NCI-H2171 (cell line): ENCODE measurements at places on chromosomes 2 and 18.

- DNase-seq: no peak
These were observed 6.7 kb upstream of the B3GNT7 start for GRCh38 chr2:231388725-231389346.

DNA sequence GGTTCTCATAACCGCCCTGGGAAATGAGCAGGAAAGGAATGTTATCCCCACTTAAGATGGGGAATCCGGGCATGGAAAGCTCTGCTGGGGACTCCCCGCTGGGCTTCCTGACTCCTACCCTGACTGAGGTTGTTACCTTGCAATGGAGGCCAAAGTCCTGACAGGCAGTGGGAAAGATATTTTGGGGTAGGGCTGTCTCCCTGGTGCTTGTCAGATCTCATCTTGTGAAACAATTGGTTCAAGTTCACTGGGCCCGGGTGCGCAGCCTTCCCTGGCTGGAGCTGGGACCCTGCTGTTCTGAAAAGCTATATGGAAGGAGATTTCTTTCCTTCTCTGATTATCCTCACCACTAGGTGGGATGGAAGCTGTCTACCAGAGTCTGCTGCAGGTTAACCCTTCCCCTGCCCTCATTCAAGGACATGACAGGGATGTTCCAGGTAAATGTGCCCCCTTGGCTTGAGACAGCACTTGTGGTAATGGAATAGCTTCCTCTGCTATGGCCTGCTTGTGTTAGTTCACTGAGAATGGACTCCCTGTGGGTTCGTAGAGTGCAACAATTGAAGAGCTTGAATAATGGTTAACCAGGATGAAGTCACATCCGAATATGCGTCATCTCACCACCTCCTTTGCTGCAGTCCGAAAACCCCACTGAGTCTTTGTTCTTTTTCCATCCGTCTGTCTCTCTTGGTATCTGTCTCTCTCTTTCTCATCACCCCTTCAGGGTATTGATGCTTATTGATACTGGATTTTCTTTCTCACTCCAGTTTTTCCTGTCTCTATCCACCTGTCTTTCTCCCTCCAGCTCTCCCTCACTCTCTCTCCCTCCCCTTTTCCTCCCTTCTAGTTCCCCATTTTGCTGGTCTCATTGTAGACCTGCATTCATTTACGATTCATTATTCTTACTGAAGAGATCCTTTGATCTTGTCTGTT lies 67.8 kb upstream of the EPAS1 start:
- no peak for DNase-seq

DNA sequence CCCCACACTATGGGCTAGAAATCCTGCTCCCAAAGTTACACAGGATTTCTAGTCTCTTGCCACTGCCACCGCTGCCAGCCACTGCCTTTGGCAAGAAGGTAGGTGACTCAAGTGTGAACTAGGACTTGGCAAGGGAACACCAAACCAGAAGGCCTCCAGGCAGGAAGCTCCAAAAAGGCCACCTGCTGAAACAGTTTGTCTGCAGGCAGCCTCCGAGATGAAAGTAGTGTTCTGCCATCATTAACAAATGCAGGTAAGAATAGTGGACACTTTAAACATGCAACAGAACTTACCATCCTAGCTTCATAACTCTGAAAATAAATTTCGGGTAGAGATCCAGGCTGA lies 3.9 kb downstream of the ANKRD44 start:
- DNase-seq: no peak

- no peak for DNase-seq
These were observed 103.1 kb downstream of the MCFD2 start for GRCh38 chr2:46812361-46813019.

GRCh38 chr2:11899264-11899818 lies 152.9 kb downstream of the LPIN1 start:
- DNase-seq: no peak

DNA sequence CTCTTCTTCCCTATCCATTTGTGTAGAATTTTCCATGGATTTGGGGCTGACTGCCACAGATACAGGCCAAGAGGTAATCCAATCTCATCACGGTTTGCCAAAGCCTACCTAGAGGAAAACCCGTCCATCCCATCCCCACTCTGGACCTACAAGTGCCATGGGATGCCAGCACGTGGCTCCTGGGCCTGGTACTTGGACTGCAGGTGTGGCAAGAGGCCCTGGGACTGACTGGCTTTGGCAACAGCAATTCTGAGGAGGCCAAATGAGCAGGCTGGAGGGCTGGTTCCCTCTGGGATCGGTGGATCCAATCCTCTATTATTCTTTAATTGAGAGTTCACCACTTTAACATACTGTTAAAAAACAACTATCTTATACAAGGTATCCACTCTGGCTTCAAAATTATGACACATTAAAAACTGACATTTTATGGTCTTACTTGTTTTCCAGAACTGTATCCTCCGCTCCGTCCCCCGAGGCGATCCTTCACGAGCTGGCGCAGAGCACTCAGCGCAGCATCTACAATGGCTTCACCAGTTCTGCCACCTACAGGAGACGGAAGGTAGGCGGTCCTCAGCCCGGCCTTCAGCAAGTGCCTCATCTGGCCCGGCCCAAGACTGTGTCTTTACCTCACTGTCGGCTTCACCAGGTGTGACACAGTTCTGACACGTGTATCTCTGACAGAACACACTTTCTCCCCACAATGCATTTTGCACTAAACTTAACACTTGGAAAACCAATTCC lies 19.8 kb downstream of the PDIA6 start:
- no peak for DNase-seq

- DNase-seq: no peak
These were observed 49.8 kb downstream of the CYB5A start for GRCh38 chr18:74241970-74242369.

DNA sequence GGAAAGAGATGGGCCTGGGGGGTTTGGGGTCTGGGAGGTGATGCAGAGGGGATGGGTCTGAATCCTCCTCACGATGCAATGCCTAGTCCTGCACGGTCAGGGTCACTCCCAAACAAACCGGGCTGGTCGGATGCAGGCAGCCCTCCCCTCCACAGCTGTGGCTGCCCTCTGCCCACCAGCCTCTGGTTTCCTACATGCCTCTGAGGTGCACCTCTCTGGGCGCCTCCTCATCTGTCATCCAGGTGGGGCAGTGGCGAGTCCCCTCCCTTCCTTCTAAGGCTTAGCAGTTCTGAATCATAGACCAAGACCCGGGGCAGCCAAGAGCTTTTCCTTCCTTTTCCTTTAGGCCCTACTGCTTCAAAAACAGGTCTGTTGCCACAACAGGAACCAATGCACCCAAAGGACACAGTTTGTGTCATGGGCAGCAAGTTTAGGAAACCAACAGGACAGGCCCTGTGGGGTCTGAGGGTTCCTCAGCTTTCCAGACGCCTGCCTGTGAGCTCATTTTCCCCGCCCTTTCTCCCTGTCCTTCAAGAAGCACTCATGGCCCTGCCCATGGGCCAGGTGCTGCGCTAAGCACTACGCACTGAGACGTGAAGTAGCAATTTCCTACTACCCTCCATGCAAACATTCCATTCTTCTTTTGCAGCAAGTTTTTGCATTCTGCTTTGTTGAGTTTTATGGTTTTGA lies 6.5 kb upstream of the MAL start:
- no peak for DNase-seq

DNA sequence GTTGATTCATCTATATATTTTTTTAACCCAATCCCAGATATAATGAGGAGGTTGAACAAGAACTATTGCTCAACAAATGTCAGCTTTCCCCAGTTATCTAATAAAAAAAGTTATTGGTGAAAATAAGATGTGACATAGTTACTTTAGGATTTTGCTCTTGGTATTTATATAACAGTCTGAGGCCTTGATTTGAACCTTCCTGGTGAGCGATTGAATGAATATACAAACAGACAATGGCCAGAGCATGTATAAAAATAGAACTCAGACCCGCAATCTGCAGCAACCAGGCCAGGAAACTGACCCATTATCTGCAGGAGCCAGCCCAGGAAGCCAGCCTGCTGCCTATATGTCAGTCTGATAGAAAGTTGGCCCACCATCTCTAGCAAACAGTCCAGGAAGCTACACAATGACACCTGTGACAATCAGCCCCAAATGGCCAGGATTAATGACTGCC lies 81.6 kb downstream of the HS6ST1 start:
- DNase-seq: no peak

GRCh38 chr18:72114801-72115594 lies 429.1 kb downstream of the CBLN2 start:
- DNase-seq: no peak

- no peak for DNase-seq
These were observed 116.5 kb upstream of the MCFD2 start for GRCh38 chr2:47031909-47032668.

- no peak for DNase-seq
These were observed 494.2 kb upstream of the SPHKAP start for GRCh38 chr2:228675646-228676045.

DNA sequence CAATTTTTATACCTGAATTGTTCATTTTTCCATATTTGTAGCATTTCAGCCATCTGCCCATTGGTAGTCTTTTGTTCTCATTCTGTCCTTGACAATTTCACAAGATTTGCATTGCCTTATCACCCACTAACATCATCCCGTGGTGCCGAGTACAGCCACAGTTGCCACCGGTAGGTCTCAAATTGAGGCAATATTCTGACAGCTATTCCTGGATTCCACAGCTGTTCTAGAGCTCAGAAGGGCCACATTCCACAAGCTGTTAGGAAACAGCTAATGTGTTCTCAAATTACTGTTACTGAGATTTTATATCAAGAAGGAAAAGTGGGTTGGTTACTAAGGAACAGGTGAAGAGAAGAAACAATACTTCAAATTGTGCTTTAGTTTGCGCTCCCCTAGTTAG lies 178.8 kb downstream of the RPRM start:
- peak; percentile 76 for DNase-seq

DNA sequence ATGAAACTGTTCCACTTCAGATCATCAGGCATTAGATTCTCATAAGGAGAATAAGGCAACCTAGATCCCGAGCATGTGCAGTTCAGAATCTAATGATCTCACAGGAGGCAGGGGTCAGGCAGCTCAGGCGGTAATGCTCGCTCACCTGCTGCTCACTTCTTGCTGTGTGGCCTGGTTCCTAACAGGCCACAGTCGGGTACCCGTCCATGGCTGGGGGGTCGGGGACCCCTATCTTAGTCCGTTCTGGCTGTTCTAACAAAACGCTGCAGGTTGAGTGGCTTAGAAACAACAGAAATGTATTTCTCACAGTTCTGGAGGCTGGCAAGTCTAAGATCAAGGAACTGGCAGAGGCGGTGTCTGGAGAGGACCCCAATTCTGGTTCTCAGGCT lies 79.2 kb downstream of the ASB1 start:
- DNase-seq: no peak

DNA sequence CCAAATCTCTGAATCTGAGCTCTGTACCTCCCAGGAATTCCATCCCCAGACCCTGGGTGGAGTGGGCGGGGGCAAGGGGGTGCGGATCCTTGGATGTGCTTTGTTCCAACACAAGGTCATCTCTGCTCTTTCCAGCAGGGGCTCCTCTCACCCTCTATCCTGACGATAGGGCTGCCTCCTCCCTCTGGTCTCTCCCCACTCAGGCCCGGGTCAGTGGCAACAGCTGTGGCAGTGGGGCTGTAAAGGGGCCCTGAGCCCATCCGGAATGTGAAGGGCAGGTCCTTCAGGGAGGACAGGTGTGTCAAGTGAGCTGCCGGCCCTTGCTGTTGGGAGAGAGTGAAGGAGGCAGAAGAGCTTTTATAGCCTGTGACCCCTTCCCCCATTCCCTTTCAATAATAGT lies 167.8 kb downstream of the CELF4 start:
- DNase-seq: no peak

- no peak for DNase-seq
These were observed 28.3 kb upstream of the ITGB6 start for GRCh38 chr2:160228141-160228917.

GRCh38 chr2:38494394-38494793 lies 108.3 kb downstream of the HNRNPLL start:
- DNase-seq: peak; percentile 10

- no peak for DNase-seq
These were observed 910.4 kb upstream of the GYPC start for GRCh38 chr2:125745514-125745913.

- DNase-seq: no peak
These were observed 34.3 kb upstream of the LGALSL start for GRCh38 chr2:64419596-64420165.

GRCh38 chr2:97645112-97645694 lies 659 bp upstream of the COX5B start:
- no peak for DNase-seq

- DNase-seq: no peak
These were observed 585.0 kb upstream of the VRK2 start for GRCh38 chr2:57461624-57462023.

DNA sequence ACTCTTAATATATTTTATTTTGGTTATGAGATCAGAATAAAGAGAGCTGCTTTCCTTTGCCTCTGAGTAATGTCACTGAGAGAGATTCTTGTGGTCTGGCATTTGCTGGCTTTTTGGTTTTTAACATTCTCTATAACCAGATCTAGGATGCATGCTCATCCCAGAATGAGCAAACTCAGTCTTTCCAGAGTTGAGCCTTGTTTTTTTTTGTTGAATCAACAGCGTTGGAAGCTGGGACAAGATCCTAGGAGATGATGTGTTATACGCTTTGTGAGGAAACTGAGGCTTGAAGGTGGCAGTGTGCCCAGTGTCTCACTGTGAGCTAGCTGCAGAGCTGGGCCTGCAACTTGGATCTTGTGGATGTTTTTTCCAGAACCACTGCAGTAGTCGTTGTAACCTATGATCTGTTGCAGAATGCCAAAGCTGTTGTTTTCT lies 19.5 kb downstream of the MYO1B start:
- DNase-seq: no peak

GRCh38 chr2:21415234-21415633 lies 291.5 kb downstream of the TDRD15 start:
- DNase-seq: peak; percentile 12

- no peak for DNase-seq
These were observed 4.0 kb downstream of the RALB start for GRCh38 chr2:120256651-120257000.
